ENCODE measurements at places on chromosomes 2 and 18. TPM values are rescaled to one million over a fixed set of nuclear protein-coding genes. Genes with fewer than 3 reads are reported as not detected.

- no peak for DNase-seq
These were observed 1.6 kb downstream of the LONRF2 start for GRCh38 chr2:100320547-100321178.

DNA sequence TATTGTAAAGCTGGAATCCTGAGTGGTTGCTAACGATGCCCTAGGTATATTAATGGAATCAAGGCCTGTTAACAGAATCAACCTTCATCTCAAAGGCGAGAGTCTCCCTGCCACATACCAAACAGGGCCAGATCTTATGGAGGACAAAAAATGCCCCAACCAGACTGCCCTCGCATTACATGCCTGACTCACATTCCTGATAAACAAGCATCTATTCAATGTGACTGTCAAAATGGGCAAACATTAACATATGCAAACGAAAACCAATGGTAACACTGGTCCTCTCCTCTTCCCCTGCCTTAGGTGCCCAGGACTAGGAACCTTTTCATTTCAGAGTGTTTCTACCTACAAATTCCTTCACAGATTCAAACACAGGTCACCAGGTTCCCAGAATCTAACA lies 83.4 kb downstream of the COL6A3 start:
- DNase-seq = no peak

DSG4 gene
- not detected for total RNA-seq

GRCh38 chr2:61807036-61807757 lies 46.7 kb downstream of the FAM161A start:
- no peak for DNase-seq

DNA sequence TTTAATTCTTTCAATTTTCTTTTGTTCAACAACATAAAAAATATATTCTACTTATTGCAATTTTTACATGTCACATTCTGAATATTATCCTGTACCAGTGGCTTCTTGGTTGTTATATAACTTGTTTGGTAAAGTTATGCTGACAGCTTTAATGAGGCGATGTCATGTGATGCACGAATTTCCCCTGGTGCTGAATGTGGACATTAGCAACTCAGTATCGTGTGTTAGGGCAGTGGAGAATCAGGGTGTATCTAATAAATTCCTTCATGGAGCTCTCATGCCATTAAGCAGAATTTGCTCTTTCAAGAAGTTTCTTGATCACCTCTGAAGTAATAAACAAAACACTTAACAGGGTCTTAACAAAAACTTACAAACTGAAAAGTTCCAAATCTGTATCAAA lies 99.6 kb upstream of the DNMT3A start:
- no peak for DNase-seq

DNA sequence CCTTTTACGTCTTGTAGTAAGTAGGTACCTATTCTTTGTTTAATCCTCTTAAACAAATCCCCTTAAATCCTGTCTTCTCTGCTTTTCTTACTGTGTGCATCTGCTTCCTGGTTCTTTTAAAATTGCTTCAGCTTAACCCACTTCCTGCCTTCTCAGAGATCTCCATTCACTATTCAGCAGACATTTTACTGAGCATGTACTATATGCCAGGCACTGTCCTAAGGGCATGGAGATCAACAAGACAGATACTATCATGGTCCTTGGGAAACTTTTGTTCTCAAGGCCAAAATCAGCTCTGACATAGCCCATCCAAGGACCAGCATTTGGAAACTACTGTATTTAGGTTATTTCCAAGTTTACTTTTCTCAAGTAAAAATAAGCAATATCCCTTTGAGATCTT lies 227.5 kb downstream of the TPGS2 start:
- DNase-seq = no peak

All from NCI-H460 (cell line).